Mammary microvascular endothelial cell (primary cell): ENCODE measurements at places on chromosomes 6 and 20. TPM values are rescaled to one million over a fixed set of nuclear protein-coding genes. Genes with fewer than 3 reads are reported as not detected.

The CST5 gene
- total RNA-seq, result not detected in 2 replicates

The CDSN gene
- total RNA-seq, result not detected in 2 replicates

The MAP1LC3A gene
- total RNA-seq, result 41.6 and 57.4 TPM in 2 replicates

The RSPH4A gene
- total RNA-seq, result under 0.01 and 0.10 TPM in 2 replicates

The BNIP5 gene
- not detected in 2 replicates for total RNA-seq

The SIRPA gene
- total RNA-seq, result 36.4 and 42.3 TPM in 2 replicates

The DPPA5 gene
- not detected in 2 replicates for total RNA-seq

The GRM4 gene
- total RNA-seq, result not detected in 2 replicates
